ENCODE measurements at places on chromosomes 11 and 22.

DNA sequence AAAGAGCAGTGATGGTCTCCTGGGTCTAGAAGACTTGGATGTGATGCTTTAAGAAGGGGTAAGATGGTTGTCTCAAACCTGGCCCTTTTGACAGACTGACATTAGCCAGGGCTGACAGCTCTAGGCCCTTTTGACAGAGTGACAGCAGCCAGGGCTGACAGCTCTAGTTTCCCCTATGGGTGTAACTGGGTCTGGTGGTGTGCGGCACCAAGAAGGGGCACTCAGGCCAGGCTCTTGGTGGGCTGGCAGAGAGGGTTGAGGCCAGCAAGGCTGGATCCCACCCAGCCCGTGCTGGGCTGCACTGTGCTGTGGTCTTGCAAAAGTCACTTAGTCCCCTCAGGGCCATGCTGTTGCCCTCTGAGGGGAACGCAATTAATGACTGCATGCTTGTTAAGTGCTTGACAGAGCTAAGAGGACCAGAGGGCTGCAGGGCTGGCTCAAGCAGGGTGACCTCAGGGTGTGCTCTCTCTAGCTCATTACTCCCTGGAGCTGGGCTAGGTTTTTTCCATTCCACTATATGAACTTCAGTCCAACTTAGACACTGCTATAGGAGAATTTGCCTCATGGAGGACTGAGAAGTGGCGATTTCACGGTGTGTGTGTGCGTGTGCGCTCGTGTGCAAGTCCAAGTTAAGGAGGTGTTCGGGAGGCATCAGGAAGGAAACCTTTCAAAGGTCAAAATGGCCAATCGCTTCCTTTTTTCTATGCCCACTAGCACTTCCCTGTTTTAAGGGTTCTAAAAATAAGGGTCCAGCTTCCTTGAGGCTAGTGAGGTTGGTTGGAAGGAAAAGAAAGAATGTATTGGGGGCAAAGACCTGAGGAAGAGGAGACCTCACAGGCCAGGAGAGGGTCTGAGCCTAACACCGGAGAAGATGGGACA lies 4.4 kb downstream of the UBASH3B start:
- no peak for DNase-seq

- no peak for DNase-seq
These were observed 78.4 kb downstream of the BRD1 start for GRCh38 chr22:49749227-49749626.

DNA sequence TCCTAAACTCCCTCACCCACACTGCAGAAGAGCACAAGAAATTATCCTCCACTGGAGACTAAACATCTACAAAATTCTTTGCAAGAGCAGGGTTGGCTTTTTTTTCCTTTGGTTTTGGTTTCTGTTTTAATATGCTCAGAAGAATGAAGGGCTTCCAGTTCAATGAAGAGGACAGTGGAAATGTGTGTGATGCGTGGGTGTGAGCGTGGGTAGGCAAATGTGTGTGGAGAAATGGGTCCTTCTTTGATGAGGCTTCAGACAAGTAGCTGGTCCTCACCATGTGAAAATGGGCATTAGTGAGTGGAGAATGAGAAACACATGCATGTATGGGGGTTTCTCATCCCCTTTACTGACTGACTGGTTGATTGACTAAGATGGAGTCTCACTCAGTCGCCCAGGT lies 263.3 kb upstream of the SYN3 start:
- DNase-seq = no peak

GRCh38 chr11:117369534-117369933 lies 41.9 kb downstream of the CEP164 start:
- DNase-seq = no peak

GRCh38 chr11:38315151-38315550 lies 1717.1 kb upstream of the RAG2 start:
- DNase-seq = no peak

GRCh38 chr22:23127055-23127756 lies 14.6 kb downstream of the RSPH14 start:
- DNase-seq = no peak

DNA sequence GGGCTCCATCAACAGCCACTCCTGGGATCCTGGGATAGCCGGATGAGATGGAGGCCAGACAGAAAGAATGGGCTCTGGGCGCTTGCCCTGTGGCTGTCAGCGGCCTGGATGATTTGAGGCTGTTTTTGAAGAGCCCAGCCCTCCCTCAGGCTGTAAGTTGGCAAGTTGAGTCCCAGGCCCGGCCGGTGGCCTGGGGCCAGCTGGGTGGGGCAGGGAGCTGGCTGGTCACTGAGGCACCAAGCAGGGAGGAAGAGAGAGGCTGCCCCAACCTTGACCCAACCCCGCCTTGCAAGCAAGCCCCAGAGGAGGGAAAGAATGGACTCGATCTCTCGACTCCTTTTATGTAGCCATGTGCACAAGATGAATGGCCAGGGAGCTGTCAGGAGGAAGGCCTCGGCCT lies 34.9 kb downstream of the RIBC2 start:
- no peak for DNase-seq

DNA sequence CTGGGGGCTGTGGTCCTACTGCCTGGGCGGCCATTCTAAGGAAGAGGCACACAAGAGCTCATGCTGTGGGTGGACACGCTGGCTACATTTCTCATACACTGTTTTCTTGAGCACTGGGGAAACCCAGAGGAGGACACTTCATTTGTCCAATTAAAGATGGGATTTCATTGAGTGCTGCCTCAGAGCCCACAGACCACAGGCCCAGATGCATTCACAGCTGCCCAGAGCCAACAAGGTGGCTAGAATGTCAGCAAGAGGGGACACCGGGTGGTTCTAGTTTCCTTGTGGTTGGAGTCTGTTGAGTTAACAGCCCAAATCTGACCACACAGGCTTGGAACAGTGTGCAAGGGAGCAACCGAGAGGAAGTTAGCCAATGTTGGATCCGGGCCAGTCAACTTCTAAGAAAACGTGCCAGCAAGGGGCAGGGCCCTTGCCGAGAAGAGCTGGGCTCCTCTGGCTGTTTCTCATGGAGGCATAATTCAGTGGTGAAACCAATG lies 35.0 kb upstream of the SORL1 start:
- no peak for DNase-seq

- no peak for DNase-seq
These were observed 2.3 kb downstream of the SCUBE2 start for GRCh38 chr11:9089061-9089460.

GRCh38 chr11:95147364-95147905 lies 57.8 kb downstream of the ENDOD1 start:
- DNase-seq = no peak

- DNase-seq = no peak
These were observed 7.5 kb downstream of the FREY1 start for GRCh38 chr11:45899448-45900174.

DNA sequence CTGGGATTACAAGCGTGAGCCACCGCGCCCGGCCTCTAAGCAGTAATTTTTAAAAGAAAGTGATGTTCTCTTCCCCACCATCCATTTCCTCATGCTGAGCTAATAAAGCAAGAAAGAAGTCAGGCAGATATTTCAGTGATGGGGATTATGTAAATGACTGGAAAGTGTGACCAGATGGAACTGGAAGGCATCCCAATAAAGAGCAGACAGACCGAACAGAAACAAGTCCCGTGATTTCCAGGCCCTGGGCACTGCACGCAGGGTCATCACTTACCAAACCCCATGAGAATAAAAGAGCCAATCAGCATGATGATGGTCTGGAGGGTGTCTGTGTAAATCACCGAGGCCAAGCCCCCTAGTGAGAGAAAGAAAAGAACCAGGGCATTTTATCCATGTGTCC lies 18.2 kb downstream of the SLC5A4 start:
- no peak for DNase-seq

DNA sequence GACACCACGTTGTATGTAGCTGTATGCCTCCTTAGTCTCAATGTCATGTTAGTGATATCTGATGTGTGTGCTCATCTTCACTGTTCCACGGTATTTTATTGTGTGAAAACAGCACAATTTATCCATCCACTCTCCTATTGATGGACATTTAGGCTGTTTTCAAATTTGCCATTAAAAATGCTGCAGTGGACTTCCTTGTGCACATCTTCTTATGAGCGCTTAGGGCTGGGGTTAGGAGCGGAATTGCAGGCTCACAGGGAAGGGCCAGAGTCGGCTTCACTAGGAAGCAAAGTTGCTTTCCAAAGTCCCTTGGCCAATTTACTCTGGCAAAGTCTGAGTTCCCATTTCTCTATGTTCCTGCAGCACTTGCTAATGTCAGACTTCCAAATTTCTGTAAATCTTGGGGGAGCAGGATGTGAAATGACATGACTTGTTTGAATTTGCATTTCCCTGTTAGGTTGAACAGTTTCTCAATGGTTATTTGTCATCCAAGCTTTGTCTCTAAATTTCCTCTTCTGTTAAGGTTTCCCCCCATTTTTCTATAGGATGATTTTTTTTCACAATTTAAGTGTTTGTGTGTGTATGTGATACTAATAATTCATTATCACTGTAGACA lies 75.4 kb downstream of the MYEOV start:
- no peak for DNase-seq

DNA sequence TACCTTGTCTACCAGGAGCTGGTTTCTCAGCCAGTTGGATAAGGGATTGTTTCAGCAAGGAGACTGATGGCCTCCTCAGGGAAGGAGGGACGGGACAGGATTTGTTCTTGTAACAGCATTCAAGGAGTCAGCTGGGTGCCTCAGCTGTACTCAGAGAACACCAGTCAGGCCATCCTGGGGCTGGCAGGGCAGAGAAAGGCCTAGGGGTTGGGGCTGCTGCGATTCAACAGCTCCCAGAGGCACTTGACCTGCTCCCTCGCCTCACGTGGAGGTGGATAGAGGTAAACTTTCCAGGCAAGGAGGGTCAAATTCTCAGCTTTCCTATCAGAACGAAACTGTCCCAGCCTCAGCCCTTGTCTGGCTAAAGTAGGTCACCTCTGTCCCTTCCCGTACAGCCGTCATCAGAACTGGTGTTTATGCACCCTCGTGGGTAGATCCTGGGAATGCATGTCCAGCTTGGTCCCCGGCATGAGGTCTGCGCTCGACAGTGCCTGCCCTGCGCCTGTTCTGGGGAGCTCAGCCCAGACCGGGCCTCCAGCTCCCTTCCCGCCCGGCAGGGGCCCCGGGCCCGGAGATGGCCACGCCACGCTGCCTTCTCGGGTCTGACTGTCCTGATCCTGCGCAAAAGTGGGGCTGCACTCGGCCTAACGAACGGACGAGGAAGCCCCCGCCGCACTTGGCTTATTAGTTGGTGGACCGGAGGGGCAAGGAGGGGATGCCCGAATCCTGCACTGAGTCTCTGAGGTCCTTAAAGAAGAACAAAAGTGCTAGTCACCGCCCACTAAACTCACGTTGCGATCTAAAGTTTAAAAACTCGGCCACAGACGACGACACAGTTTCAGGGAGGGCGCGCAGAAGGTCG lies 762 bp upstream of the CCDC134 start:
- no peak for DNase-seq

- DNase-seq = no peak
These were observed 22.9 kb upstream of the CCDC188 start for GRCh38 chr22:20173772-20174171.

- no peak for DNase-seq
These were observed 33.5 kb upstream of the CAT start for GRCh38 chr11:34405079-34405858.

GRCh38 chr11:108393046-108393445 lies 74.3 kb downstream of the C11orf65 start:
- DNase-seq = no peak

DNA sequence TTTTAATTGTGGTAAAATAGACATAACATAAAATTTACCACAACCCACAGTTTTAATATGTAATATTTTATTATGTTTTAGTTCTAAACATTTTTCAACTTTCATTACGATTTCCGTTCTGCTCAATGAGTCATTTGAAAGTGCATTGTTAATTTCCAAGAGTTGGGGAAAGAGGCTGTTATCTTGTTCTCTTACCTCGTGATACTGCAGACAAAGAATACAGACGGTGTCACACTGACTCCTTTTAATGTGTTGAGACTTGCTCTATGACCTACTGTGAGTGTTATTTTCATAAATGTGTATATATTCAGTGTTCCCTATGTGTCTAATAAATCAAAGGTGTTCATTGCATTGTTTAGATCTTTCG lies 10.8 kb upstream of the RAC2 start:
- no peak for DNase-seq

GRCh38 chr11:128670631-128671030 lies 23.2 kb upstream of the FLI1 start:
- DNase-seq = no peak

DNA sequence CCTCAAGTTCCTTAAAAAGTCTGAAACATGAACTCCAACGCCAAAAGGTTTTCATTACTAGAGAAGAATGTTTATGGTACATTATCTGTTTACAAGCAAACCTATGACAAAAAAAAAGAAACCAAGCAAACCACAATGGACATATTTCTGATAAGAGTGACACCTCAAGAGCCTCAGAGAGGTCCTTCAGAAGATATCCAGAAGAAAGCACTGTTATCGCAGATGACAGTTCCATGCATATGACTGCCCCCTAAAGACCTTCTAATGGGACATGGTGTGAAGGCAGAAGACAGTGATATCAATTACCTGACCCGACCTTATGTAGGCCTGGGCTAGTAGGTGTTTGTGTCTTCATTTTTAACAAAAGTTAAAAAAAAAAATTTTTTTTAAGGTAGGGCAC lies 3.1 kb downstream of the HDHD5 start:
- no peak for DNase-seq

DNA sequence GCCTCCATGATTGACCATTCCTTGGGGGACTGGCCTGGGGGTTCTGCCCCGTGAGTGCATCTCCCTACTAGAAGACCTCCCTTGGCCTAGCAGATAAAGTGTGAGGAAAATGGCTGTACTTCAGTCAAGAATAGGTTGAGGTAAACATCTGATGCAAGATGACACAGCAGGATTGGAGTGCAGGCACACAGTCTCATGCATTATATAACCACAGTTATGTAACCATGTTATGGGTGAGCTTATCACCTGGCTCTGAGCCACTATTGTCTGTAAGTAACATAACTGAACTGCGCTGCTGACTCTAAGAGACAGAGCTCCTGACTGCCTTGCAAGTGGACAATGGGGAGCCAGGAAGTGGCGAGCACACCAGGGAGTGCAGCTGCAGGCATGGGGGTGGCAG lies 378.7 kb upstream of the ANO5 start:
- DNase-seq = no peak

DNA sequence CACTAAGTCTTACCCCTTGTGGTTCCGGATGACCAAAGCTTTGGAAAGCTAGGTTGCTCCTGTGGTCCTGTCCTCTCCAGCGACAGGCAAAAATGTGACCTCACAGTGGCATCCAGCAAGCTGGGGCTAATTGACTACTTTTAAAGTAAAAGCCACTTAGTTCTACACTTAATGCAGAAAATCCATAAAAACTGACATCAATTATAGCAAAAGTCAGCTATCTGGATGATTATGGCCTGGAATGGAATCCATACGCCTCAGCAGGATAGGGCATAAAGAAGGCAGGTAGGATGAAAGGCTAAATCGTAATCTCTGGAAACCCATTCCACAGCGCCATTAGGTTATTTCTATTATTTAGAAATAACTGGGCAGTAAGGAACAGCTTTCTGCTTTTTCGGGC lies 91.9 kb downstream of the ARL14EP start:
- no peak for DNase-seq

DNA sequence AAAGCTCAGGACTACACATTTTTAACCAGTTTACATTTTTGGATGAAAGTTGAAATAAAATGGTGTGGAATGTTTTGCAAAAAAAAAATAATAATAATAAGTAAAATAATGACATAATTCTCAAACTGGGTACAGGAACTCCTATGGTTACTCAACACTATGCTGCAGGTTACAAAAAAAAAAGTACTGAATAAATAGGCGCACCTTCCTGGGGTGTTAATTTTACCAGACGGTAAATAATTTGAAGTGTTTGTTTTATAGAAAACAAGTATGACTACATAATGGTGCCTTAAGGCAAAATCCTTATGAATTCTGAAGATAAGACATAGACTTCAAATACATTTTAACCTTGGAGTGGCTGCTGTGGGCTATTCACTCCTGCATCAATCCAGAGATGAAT lies 76.5 kb downstream of the RELT start:
- DNase-seq = no peak

All from esophagus squamous epithelium (tissue), 5 donors.